Astrocyte (in vitro differentiated cells and primary cell): ENCODE measurements at places on chromosomes 2 and 18.

DNA sequence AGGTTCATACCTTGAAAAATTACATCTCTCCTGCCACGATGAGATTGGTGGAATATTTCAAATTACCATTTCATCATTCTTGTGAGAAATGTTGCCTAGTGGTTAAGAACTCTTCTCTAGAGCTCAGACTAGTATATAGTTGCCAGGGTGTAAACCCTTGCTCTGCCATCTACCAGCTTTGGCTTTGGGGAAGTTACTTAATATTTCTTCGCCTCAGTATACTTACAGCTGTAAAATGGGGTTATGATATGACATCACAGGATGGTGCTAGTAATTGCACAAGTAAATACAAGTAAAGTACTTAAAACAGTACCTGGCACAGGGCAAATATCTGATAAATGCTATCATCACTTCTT is 1.5 kb downstream of the SPOPL start:
- DNase-seq = no peak

DNA sequence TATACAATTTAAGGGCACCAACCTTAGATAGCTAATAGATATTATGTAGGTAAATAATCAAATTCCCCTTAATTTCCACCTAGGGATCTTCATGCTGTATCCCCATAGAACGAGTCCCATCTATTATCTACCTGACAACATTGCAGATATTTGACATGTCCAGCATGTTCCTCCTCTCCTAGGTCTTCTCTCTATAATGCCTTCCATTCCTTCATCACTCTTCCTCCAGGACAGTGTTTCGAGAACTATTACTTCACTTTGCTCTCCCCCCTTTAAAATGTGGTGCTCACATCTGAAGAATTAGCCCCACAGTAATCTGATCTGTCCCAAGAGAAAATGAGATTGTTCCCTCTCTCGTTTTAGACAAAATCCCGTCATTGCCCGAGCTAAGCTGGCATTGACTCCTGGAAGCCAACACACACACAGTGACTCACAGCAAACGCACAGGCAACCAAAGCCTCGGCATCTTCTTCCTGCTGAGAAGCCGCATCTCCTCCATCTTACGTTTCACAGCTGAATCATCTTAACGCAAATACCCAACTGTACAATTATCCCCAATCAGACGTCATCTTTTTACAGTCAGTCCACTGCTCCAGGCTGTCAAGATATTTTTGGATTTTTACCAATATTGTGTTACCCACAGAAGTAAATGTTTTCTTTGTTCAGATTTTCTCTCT is 162.9 kb upstream of the AGAP1 start:
- DNase-seq = peak; percentile 96

DNA sequence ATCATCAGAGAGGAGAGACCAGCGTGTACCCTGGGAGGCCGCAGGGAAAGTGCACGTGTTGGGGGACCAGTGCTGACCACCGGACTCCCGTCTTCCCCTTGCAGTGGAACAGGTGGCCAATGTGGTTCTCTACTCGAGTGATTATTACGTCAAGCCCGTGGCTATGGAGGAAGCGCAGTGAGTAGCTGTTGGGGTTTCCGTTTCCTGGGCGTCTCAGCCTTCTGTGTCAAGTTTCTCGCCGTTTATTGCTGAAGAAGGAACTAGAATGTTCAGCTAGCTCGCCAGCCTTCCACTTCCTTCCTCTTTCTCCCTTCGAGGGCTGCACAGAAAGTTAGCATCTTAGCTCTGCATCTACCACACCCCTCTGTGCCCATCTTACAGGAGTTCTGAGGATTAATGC is 22.8 kb upstream of the DGKD start:
- no peak for DNase-seq

DNA sequence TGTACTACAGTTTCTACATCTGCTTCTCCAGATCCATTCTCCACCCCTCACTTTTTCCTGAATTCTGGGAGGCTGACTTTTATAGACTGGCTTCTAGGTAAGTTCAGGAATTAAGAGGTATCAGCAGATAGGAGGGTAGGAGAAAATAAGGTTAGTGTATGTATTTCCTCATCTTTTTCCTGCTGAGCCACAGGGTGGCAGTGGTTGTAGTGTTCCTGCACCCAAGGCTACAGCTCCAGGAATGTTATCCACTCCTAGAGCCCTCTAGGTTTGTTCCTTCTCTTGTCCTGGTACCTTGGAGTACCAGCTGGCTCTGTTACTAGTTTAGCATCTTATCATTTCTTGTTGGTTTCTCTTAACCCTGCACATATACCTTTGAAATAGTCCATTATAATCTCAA is 40.7 kb upstream of the C2orf66 start:
- DNase-seq = peak; percentile 20

DNA sequence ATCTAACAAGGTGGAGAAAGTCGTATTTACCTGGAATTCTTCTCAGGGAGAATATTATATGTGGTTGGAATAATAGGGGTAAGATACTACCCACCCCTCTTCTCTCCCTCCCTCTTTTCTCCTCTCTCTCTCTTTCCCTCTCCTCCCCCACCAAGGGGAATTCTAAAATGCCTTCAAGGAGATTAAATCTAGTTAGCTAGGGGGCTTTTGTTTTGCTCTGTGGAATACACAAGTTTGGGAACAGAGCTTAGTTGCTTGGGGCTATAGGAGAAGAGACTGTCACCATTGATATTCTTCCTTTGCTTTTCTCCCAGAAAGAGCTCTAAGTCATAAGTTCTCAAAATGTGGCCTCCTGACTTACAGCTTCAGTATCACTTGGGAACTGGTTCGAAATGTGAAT is 34.5 kb downstream of the TAF1B start:
- DNase-seq = no peak

DNA sequence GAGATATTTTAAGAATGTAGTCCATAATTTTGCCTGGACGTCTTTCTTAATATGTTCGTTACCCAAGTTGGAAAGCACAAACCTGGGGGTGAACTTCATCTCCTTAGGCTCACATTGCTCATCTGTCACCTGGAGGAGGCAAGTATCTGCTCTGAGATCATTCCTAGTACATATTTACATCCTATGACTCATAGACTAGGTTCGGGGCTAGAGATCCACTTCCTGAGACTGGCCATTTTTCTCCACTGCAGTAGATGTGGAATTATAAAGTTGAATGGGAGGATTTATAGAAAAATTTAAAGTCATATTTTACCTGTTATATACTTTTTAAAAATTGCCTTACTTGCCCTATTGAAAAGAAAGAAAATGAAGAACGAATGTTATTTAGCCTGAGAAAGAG is 77.5 kb upstream of the PROKR1 start:
- peak; percentile 32 for DNase-seq
